ENCODE measurements at places on chromosomes 2 and 18.

- DNase-seq, result no peak
Observed at GRCh38 chr2:162282765-162283425, 35.6 kb downstream of the IFIH1 start.

DNA sequence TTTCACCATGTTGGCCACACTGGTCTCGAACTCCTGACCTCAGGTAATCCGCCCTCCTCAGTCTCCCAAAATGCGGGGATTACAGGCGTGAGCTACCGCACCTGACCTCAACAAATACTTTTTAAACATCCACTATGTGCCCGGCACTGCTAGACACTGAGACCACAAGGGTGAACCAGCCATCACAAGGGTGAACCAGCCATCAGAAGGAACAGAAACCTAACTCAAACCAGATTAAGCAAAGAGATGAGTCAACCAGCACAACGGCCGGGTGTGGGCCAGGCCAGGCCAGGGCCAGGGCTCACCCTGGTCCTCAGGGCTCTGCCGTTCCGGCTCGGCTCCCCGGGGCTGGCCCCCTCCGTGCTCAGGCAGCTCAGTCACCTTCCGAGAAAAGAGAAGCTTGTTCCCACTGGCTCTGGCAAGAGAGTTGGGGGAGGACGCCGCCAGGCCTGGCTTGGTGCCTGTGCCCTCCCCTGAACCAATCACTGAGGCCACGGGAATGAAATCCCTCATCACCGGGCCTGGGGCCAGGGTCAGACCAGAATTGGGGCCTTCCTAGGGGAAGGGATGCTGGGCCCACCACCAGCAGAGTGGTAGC, 4.4 kb downstream of the TEX44 start:
- DNase-seq, result peak; percentile 45

- DNase-seq, result no peak
Observed at GRCh38 chr2:179165356-179166000, 99.2 kb downstream of the SESTD1 start.

- no peak for DNase-seq
Observed at GRCh38 chr2:14778015-14778414, 145.5 kb downstream of the LRATD1 start.
